Kasumi-1 (cell line): ENCODE measurements at places on chromosomes 6 and 20.

- DNase-seq: no peak
These were observed 24.3 kb downstream of the TMEM74B start for GRCh38 chr20:1160496-1160895.

DNA sequence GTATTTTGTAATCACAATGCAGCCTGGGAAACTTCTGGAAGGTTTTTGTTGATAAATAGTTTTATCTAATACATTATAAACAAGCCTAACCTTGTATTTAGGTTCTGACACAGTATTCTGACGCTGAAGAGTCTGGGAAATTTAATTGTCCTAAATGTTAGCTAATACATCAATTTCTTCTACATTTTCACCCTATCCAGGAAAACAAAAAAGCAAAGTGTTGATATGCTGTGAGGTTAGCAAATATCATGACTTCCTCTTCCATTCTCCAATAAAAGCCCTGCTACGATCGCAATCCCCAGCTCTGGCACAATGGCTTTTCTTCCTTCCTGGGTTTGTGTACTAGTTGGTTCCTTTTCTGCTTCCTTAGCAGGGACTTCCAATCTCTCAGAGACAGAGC, at the start of gene C6orf58:
Gene C6orf58, plus strand, starts transcription at position 301 of the 400 bp plus-strand sequence. Its CDS starts 12 bp downstream, at position 313.
- no peak for DNase-seq

DNA sequence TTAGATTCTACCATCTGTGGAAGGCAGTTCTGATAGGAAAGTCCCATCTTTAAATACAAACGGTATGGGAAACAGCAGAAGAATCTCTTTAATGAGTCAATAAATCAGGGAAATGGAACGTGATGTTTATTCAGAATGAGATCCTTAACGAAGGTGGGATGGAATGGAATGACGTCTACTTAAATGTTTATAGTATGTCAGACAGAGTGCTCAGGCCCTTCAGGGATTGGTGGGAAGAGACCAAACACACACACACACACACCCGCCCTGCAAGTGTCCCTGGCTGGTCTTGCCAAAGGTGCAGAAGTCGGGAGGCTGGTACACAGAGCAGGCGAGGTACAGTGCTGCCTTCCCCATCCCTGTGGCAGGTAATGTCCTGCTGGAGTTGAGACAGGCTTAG, 164.0 kb downstream of the FARS2 start:
- DNase-seq: no peak

DNA sequence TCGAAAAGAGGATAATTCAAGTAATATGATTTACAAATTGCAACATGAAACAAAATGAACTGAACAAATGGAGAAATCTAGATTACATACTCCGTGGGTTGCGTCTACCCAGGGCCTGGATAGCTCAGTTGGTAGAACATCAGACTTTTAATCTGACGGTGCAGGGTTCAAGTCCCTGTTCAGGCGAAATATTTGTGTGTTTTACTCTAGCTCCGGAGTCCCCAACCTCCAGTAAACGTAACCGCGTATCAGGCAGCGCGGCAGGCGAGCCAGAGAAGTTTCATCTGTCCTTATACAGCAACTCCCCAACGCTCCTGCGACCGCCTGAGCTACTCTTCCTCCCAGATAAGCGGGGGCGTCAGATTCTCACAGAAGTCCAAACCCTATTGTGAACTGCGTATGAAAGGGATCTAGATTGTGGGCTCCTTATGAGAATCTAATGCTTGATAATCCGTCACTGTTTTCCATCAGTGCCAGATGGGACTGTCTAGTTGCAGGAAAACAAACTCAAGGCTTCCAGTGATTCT, 176.1 kb downstream of the TRIM27 start:
- DNase-seq: no peak

GRCh38 chr6:15770347-15771143, 107.7 kb upstream of the DTNBP1 start:
- peak; percentile 26 for DNase-seq

- no peak for DNase-seq
These were observed 4.3 kb downstream of the ILRUN start for GRCh38 chr6:34692280-34692679.
